Endothelial cell of umbilical vein (primary cell): ENCODE measurements at places on chromosomes 3 and 15. TPM values are rescaled to one million over a fixed set of nuclear protein-coding genes. Genes with fewer than 3 reads are reported as not detected.

DNA sequence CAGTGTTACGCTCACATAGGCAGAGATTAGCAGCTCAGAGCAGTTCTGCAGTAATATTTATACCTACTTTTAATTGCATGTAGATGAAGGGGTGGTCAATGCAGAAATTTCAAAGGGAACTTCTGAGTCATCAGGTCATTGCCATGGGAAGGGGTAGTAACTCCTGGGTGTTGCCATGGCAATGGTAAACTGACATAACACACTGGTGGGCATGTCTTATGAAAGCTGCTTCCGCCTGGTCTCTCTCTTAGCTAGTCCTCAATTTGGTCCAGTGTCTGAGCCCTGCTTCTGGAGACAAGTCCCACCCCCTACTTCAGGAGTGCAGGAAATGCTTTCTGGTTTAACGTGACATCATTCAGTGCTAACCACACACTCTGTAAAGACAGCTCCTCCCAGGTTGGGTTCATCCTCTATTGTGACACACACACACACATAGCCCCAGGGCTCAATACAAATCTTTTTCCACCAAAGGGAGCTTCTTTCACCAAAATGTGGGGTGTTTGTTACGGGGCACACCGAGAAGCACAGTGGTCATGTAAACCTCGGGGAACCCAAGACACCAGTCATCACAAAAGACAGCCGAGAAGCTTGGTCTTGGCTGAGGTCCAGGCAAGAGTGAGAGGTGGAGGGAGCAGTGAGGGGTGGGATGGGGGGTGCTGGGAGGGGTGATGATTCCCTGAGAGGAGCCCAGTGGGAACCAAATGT lies 74.5 kb downstream of the TLE3 start:
- no peak overlapping the region for H3K4me3 ChIP-seq
- no peaks in the 10 kb centered on the region for H3K36me3 ChIP-seq
- no peaks in the 10 kb centered on the region for H3K4me1 ChIP-seq
- DNase-seq, result peak; percentile 7

Gene SPRED1
- 10.7 and 16.4 TPM in 2 replicates for total RNA-seq

Gene UBL7
- total RNA-seq, result 31.9 and 32.8 TPM in 2 replicates

Gene CLSTN2
- 0.38 TPM in 1 of 2 replicates, not detected in the other for total RNA-seq

GRCh38 chr3:111471831-111472230 lies 70.2 kb upstream of the CD96 start:
- DNase-seq, result no peak
- H3K27ac ChIP-seq, result no peak overlapping the region
- H3K4me1 ChIP-seq, result no peaks in the 10 kb centered on the region

Gene HCLS1
- total RNA-seq, result 63.5 and 68.5 TPM in 2 replicates

DNA sequence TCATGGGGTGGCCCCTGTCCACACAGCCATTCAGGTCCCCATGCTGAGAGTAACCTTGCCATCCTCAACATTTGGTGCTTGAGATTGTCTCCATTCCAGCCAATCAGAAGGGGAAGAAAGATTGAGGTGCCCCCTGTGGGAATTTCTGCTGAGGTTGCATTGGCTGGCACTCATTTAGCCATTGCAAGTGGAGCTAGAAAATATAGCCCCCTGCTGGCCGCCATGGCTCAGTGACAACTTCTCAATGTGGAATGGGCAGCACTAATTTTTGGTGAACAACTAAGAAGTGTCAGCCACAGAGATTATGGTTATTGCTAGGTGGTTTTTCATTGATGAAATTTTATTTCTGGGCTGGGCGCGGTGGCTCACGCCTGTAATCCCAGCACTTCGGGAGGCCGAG lies 22.0 kb downstream of the COL6A6 start:
- no peak overlapping the region for H3K4me3 ChIP-seq
- H3K36me3 ChIP-seq, result no peaks in the 10 kb centered on the region
- peak; percentile 50 for DNase-seq
- no peaks in the 10 kb centered on the region for H3K4me1 ChIP-seq
- no peaks in the 10 kb centered on the region for H3K27me3 ChIP-seq
- H3K27ac ChIP-seq, result no peak overlapping the region

DNA sequence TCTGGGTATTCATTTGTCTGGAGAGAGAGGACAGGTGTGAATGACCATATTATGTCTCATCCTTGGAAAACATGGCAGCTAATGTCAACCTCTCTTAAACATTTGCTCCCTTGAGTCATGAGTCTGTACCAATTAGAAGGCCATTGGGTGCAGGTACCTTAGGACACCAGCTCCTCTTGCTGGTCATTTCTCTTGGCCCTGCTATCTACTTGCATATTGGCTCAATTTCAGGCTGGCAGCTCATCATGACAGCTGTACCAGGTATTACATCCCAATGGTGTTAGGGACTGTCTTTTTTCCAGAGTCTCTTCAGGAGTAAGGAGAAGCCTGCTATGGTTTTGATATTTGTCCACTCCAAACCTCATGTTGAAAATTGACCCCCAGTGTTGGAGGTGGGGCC lies 92.2 kb upstream of the ANKRD28 start:
- H3K4me3 ChIP-seq, result no peak overlapping the region
- no peaks in the 10 kb centered on the region for H3K36me3 ChIP-seq
- peaks cover 7% of the 10 kb centered on the region for H3K27me3 ChIP-seq
- no peak overlapping the region for H3K27ac ChIP-seq

Gene DGKG
- total RNA-seq, result not detected in 2 replicates

Gene RNF123
- 43.4 and 51.0 TPM in 2 replicates for total RNA-seq

DNA sequence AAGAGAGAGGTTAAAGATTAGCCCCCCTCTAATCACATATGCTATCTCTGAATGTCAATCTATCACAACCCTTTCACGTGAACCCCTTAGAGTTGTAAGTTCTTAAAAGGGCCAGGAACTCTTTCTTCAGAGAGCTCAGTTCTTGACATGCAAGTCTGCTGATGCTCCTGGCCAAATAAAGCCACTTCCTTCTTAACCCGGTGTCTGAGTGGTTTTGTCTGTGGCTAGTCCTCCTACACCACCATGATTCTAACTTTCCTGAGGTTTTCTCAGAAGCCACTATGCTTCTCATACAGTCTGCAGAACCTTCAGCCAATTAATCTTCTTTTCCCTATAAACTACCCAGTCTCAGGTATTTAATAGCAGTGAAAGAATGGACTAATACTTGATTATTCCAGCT lies 231.1 kb upstream of the CNTN6 start:
- H3K4me1 ChIP-seq, result no peaks in the 10 kb centered on the region
- no peak overlapping the region for H3K4me3 ChIP-seq
- DNase-seq, result no peak
- H3K27me3 ChIP-seq, result no peaks in the 10 kb centered on the region

- no peak overlapping the region for H3K4me3 ChIP-seq
- H3K27ac ChIP-seq, result no peak overlapping the region
- peak; percentile 80 for DNase-seq
- H3K4me1 ChIP-seq, result peaks cover 4% of the 10 kb centered on the region
These were observed 562.8 kb downstream of the NR2F2 start for GRCh38 chr15:96893159-96893906.

- H3K4me1 ChIP-seq, result no peaks in the 10 kb centered on the region
- H3K27ac ChIP-seq, result no peak overlapping the region
- H3K4me3 ChIP-seq, result no peak overlapping the region
- H3K27me3 ChIP-seq, result no peaks in the 10 kb centered on the region
- DNase-seq, result no peak
These were observed 30.4 kb upstream of the OR4F6 start for GRCh38 chr15:101772921-101773320.

DNA sequence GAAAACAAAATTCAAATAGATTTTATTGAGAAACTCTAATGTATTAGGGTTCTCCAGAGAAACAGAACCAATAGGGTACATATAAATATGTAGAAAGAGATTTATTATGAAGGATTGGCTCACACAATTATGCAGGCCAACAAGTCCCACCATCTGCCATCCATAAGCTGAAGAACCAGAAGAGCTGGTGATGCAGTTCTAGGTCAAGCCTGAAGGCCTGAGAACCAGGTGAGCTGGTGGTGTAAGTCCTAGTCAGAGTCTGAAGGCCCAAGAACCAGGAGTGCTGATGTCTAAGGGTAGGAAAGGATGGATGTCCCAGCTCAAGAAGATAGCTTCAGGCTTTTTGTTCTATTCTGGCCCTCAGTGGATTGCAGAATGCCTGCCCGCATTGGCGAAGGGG lies 2.6 kb upstream of the NFKBIZ start:
- no peaks in the 10 kb centered on the region for H3K36me3 ChIP-seq
- DNase-seq, result no peak
- peaks cover 9% of the 10 kb centered on the region for H3K4me1 ChIP-seq
- H3K4me3 ChIP-seq, result no peak overlapping the region

DNA sequence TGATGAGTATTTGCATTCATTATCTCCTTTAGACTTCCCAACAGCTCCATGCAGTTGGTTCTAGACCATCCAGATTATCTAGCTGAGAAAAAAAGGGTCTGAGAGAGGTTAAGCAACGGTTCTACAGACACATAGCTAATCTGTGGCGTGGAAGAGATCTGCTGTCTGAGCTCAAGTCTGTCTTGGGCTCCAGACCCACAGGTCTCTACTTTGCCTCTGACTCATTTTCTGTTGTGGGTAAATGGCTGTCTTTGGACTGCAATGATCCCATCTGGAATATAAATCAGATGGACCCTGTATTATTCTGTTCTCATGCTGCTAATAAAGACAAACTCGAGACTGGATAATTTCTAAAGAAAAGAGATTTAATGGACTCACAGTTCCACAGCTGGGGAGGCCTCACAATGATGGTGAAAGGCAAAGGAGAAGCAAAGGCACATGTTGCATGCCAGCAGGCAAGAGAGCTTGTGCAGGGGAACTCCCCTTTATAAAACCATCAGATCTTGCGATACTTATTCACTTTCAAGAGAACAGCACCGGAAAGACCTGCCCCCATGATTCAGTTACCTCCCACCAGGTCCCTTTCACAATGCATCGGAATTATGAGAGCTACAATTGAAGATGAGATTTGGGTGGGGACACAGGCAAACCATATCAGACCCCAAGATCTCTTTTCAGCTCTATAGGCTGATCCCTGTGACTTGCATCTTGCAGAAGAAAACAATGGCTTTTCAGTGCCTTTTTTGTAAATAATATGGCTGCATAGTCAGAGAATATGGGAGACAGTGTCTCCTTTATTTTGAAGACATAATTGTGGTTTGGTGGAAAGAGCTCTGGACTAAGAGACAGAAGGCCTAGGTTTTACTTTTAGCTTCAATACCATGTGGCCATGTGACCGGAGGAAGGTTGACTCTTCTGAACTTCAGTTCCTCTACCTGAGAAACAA lies 24.7 kb downstream of the CEMIP start:
- H3K27ac ChIP-seq, result no peak overlapping the region
- peaks cover 11% of the 10 kb centered on the region for H3K4me1 ChIP-seq
- H3K27me3 ChIP-seq, result no peaks in the 10 kb centered on the region

DNA sequence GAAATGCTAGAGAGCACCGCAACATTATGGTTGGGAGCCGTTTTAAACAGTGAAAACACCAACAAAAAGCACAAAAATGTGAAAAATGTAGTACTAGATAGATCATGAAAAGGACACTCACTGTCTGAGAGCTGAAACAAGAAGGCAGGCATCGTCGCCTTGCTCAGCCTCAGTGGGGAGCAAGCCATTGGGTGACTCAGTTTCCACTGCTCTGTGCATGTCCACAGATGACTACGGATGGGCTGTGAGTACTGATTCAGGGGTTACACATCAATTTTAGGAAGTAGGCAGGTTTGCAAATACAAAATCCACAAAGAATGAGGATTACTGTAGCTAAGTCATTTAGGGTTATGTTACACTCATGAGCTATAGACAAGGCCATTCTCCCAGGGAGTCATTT lies 10.8 kb downstream of the NOX5 start:
- no peaks in the 10 kb centered on the region for H3K36me3 ChIP-seq
- no peaks in the 10 kb centered on the region for H3K4me1 ChIP-seq
- H3K4me3 ChIP-seq, result no peak overlapping the region

DNA sequence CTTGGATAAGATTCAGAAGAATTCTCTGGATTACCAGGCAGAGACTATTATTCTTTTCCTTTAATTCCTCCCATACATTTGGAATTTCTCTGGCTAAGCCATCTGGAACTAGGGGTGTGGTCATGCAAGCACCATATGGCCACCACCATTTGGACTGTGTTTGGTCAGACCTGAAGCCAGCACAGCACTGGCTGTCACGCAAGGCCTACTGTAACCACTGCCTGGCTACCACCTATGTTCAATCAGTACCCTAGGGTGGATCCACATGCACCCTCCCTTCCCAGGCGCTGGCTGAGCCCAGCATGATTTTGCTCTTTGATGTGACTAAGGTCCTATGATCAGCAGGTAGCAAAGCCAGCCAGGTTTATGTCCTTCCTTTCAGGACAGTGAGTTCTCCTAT lies 287.8 kb upstream of the GOLIM4 start:
- no peak for DNase-seq
- H3K36me3 ChIP-seq, result no peaks in the 10 kb centered on the region
- H3K4me3 ChIP-seq, result no peak overlapping the region
- H3K27me3 ChIP-seq, result no peaks in the 10 kb centered on the region

DNA sequence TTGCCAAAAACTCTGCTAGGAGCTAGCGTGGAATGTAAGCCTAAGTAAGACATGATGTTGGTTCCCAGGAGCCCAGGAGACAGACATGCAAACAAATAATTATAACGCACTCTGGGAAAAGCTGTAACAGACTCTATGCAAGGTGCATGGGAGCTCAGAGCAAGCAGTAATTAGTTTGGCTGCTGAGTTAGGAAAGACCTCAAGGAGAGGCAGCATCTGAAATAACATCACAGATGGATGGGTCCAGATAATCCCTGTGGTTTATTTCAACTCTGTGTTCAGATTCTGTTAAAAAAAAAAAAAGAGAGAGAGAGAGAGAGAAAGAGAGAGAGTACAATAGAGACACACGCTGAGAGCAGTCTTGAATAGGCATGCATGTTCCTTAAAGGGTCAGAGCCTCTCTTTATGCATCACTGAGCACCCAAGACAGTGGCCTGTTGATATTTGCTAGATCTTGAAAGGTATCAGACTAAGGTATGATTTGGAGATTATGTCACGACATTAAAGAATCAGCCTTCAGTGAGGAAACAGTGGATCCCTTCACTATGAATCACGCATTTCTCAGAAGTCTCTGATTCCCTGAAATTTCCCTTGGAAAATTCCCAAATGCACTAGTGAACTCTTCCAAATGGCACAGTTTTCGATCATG lies 124.4 kb upstream of the LIPC start:
- no peak for DNase-seq
- H3K4me1 ChIP-seq, result peaks cover 9% of the 10 kb centered on the region
- H3K27me3 ChIP-seq, result peaks cover under 1% of the 10 kb centered on the region

- H3K36me3 ChIP-seq, result no peaks in the 10 kb centered on the region
- peaks cover 3% of the 10 kb centered on the region for H3K27me3 ChIP-seq
- no peak overlapping the region for H3K4me3 ChIP-seq
These were observed 58.9 kb downstream of the GTF2E1 start for GRCh38 chr3:120801484-120801883.

DNA sequence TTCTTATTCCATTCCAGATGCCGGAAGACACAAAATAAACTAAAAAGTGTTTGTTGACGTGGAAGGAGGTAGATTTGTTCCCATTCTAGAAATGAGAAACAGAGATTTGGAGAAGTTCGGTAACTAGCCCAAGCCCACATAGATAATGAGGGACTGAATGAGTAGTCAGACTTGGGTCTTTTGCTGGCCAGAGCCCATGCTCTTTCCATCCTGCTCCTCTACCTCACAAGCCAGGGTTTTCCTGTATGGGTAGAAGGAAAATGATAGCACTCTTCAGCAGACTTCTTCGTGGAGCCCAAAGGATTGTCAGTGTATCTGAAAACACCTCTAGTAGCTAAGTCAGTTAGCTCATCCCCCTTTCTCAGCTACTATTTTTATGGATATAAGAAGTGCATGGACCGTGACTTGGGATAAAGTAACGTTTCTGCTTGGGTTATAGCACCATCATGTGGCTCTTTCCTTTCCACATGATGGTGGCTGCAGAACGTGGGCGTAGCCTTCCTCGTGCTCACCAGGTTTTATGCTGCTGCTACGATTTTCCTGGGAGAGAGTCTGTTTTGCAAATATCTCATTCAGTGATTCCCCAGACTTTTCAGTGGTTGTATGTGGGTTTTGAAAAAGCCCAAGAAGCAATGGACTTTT lies 84.6 kb downstream of the DGKG start:
- H3K27me3 ChIP-seq, result no peaks in the 10 kb centered on the region
- H3K4me3 ChIP-seq, result no peak overlapping the region
- H3K27ac ChIP-seq, result no peak overlapping the region

Gene MKRN3
- 0.18 TPM in 2 replicates for total RNA-seq
